Esophagus squamous epithelium (tissue), 5 donors: ENCODE measurements at places on chromosomes 7 and 10.

GRCh38 chr7:131145026-131145425 is 182.7 kb upstream of the MKLN1 start:
- no peak for DNase-seq
- no peak overlapping the region for H3K4me3 ChIP-seq
- H3K36me3 ChIP-seq: no peaks in the 10 kb centered on the region
- H3K27ac ChIP-seq: no peak overlapping the region
- H3K4me1 ChIP-seq: no peaks in the 10 kb centered on the region

DNA sequence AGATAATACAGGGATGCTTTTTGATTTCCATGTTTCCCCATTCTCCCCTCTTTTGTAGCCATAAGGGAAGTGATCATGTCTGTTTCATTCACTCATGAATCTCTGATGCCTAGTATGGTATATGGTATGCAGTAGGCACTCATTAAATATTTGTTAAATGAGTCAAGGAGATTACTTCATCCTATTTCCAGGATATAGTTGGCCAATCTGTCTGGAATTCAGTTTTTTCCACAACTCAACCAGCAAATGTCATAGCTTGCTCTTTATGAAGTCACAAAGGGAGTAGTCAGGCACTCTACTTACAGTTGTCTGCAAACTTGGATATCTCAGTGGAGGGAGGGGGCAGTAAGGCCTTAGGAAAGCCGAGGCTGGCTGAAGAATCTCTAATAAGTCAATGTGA is 853.6 kb downstream of the LRMDA start:
- no peak for DNase-seq
- H3K27me3 ChIP-seq: no peaks in the 10 kb centered on the region
- no peaks in the 10 kb centered on the region for H3K36me3 ChIP-seq

DNA sequence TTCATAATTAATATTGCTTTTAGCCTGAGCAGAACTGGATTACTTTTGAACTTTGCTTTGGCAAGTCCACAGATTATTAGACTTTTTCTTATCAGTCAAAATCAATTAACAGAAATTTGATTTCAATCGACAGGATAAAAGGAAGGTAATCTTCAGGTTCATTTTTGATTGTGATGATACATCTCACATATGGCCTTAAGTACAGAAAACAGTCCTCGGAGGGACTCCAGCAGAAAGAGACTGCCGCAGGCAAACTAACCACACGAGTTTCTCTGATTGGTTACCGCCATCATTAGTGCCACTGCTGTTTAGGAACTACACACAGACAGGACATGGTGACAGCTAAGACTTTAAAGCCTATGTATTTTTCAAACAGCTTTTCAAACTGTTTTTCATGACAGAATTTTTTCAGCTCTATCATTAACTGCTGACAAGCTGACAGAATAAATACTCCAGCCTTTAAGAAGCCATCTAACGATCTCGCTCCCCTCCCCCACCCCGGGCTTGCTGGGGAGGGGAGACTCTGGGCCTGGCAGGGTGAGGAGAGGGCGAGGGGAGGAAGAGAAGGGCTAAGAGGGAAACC is 668.2 kb downstream of the KCNMA1 start:
- no peak for DNase-seq
- H3K36me3 ChIP-seq: no peaks in the 10 kb centered on the region
- no peak overlapping the region for H3K4me3 ChIP-seq
- no peaks in the 10 kb centered on the region for H3K4me1 ChIP-seq
- no peak overlapping the region for H3K27ac ChIP-seq
- no peaks in the 10 kb centered on the region for H3K27me3 ChIP-seq

- DNase-seq: no peak
- H3K27ac ChIP-seq: no peak overlapping the region
- H3K36me3 ChIP-seq: no peaks in the 10 kb centered on the region
- H3K4me1 ChIP-seq: peaks cover 44% of the 10 kb centered on the region
- H3K27me3 ChIP-seq: no peaks in the 10 kb centered on the region
These were observed 31.5 kb downstream of the ADD3 start for GRCh38 chr10:110039254-110039653.

DNA sequence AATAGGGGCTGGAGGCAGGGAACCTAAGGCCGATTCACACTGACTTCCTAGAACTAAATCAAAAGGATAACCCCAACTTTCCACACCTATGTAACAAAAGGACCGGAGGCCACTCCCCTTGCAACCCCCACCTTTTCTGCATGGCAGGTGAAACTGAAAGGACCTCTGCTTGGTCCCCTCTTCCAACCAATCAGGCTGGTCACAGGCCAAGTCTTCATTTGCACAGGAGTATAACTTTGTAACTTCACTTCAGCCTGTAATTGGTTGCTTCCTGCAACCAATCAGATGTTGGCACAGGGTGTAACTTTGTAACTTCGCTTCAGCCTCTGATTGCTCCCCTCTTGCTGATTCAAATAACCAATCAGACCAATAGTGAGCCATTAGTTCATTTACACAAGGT is 190.0 kb downstream of the FAM107B start:
- DNase-seq: no peak
- H3K4me1 ChIP-seq: peaks cover 9% of the 10 kb centered on the region
- H3K27ac ChIP-seq: no peak overlapping the region
- H3K4me3 ChIP-seq: no peak overlapping the region

- H3K36me3 ChIP-seq: no peaks in the 10 kb centered on the region
- no peaks in the 10 kb centered on the region for H3K4me1 ChIP-seq
- H3K4me3 ChIP-seq: no peak overlapping the region
- no peak for DNase-seq
- H3K27ac ChIP-seq: no peak overlapping the region
These were observed 351.2 kb upstream of the AKR1E2 start for GRCh38 chr10:4474829-4475228.

DNA sequence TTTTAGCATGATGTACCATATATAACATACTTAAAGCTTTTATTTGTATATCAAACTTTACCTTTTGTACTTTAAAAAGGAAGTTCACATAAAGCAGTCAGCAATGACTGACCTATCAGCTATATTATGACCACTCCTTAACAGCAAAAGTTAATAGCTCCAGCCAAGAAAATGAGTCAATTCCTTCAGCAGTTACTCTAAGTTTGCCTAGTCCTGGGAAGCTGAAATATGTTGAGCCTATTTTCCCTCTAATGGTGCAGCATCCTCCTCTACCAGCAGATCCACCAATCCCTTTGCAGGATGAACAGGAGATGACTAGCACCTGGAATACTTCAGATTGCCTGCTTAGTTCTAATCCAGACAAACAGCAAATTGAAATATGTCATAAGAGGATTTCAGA is 64.2 kb downstream of the CUL2 start:
- no peaks in the 10 kb centered on the region for H3K4me1 ChIP-seq
- no peak overlapping the region for H3K4me3 ChIP-seq
- no peaks in the 10 kb centered on the region for H3K27me3 ChIP-seq
- no peak for DNase-seq
- no peak overlapping the region for H3K27ac ChIP-seq

- H3K27ac ChIP-seq: no peak overlapping the region
- no peaks in the 10 kb centered on the region for H3K4me1 ChIP-seq
- DNase-seq: no peak
- no peaks in the 10 kb centered on the region for H3K36me3 ChIP-seq
- no peak overlapping the region for H3K4me3 ChIP-seq
These were observed 305.0 kb upstream of the ZNF32 start for GRCh38 chr10:43953672-43954071.

DNA sequence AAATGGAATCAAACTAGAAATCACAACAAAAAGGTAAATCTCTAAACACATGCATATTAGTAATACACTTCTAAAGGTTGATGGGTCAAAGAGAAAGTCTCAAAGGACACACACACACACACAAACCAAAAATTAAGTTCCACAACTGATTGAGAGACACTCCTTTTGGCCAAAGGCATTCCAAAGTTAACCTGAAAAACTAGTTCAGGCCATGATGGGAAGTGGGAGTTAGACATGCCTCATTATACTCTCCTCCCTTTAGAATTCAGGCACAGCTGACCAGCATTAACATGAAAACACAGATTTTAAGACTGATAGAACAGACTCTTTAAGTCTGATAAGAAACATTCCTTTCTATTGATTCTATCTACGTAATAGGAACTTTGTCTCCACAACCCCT is 332.4 kb upstream of the IGFBP3 start:
- no peak overlapping the region for H3K4me3 ChIP-seq
- H3K27ac ChIP-seq: no peak overlapping the region
- DNase-seq: no peak
- no peaks in the 10 kb centered on the region for H3K27me3 ChIP-seq
- H3K4me1 ChIP-seq: peaks cover 5% of the 10 kb centered on the region
- H3K36me3 ChIP-seq: no peaks in the 10 kb centered on the region

- H3K36me3 ChIP-seq: no peaks in the 10 kb centered on the region
- no peaks in the 10 kb centered on the region for H3K4me1 ChIP-seq
- H3K4me3 ChIP-seq: no peak overlapping the region
These were observed 16.0 kb downstream of the CYP3A43 start for GRCh38 chr7:99843808-99844207.

DNA sequence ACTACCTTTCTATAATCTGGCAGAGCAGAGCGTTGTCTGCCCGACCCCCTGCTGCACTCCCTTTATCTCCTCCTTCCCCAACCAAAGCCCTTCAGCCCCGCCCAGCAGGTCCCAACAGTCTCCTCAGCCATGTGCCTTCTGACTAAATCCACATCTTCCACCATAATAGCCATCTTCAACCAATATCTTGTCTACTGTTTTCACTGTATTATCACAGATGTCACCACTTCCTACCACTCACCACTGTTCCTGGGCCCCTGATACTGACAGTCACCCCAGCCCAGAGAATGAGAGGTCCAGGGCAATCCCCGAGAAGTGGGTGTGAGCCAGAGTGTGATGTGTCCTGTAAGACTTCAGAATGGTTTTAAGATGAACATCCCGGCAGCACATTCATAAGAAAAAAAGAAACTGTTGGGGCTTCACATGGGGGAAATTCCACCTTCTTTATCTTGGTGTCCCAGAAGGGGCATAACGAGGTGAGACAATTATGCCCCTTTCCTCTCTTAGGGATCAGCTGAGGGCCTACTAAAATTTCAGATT is 25.3 kb downstream of the CCDC6 start:
- H3K4me1 ChIP-seq: peaks cover 77% of the 10 kb centered on the region
- no peaks in the 10 kb centered on the region for H3K36me3 ChIP-seq
- DNase-seq: no peak

- no peaks in the 10 kb centered on the region for H3K27me3 ChIP-seq
- H3K27ac ChIP-seq: no peak overlapping the region
- H3K36me3 ChIP-seq: no peaks in the 10 kb centered on the region
These were observed 21.8 kb upstream of the HIBADH start for GRCh38 chr7:27684491-27684890.

- H3K27me3 ChIP-seq: no peaks in the 10 kb centered on the region
- no peak overlapping the region for H3K4me3 ChIP-seq
- H3K36me3 ChIP-seq: no peaks in the 10 kb centered on the region
- no peak overlapping the region for H3K27ac ChIP-seq
- no peak for DNase-seq
- H3K4me1 ChIP-seq: peaks cover 8% of the 10 kb centered on the region
These were observed 1.5 kb downstream of the GRM3 start for GRCh38 chr7:86645225-86645608.

GRCh38 chr7:69516238-69516820 is 81.9 kb upstream of the AUTS2 start:
- no peak for DNase-seq
- H3K27ac ChIP-seq: no peak overlapping the region
- H3K36me3 ChIP-seq: no peaks in the 10 kb centered on the region
- no peaks in the 10 kb centered on the region for H3K27me3 ChIP-seq
- no peak overlapping the region for H3K4me3 ChIP-seq

DNA sequence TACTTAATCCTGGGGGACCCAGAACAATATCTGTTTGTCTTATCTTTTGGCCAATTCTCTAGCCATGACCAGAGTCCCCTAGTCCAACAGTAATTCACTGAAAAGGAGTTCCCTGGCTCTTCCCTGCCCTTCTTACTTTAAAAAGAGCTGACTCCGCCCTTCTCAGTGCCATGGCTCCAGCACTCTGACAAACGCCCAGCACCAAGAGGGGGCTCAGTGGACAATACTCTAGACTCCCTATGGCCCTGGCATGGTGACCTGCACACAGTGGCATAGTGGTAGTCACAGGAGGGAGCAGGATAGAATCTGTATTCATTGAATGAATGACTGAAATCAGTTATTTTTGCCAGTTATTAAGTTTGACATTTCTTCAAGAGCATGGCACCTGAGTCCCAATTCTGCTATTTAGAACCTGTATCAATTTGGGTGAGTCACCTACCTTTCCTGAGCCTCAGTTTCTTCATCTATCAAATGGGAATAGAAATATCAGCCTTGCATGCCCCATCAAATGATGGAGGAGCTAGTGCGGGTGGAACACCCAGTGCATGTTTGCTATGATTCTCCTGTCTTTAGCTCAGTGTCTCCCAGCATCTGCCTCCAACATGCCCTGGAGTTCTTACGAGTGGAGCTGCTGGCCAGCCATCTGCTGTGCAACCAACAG is 69.4 kb downstream of the CLEC2L start:
- no peak overlapping the region for H3K27ac ChIP-seq
- no peak for DNase-seq
- H3K4me1 ChIP-seq: no peaks in the 10 kb centered on the region
- no peak overlapping the region for H3K4me3 ChIP-seq

GRCh38 chr10:11334436-11334835 is 277.0 kb downstream of the USP6NL start:
- no peak overlapping the region for H3K27ac ChIP-seq
- H3K27me3 ChIP-seq: no peaks in the 10 kb centered on the region
- H3K36me3 ChIP-seq: peaks cover 10% of the 10 kb centered on the region
- DNase-seq: no peak

GRCh38 chr7:141575164-141575563 is 24.0 kb downstream of the AGK start:
- H3K27ac ChIP-seq: no peak overlapping the region
- no peak overlapping the region for H3K4me3 ChIP-seq
- DNase-seq: no peak
- no peaks in the 10 kb centered on the region for H3K4me1 ChIP-seq
- H3K36me3 ChIP-seq: no peaks in the 10 kb centered on the region

GRCh38 chr7:103115771-103116170 is 33.1 kb downstream of the NAPEPLD start:
- H3K4me1 ChIP-seq: no peaks in the 10 kb centered on the region
- H3K27me3 ChIP-seq: no peaks in the 10 kb centered on the region
- H3K27ac ChIP-seq: no peak overlapping the region
- H3K4me3 ChIP-seq: no peak overlapping the region
- H3K36me3 ChIP-seq: no peaks in the 10 kb centered on the region

- DNase-seq: no peak
- no peak overlapping the region for H3K27ac ChIP-seq
- H3K4me1 ChIP-seq: no peaks in the 10 kb centered on the region
- H3K36me3 ChIP-seq: no peaks in the 10 kb centered on the region
These were observed 29.4 kb upstream of the CACNA2D1 start for GRCh38 chr7:82472966-82473365.

- H3K4me1 ChIP-seq: peaks cover 10% of the 10 kb centered on the region
- H3K36me3 ChIP-seq: peaks cover 29% of the 10 kb centered on the region
- H3K4me3 ChIP-seq: no peak overlapping the region
- DNase-seq: no peak
- H3K27me3 ChIP-seq: no peaks in the 10 kb centered on the region
These were observed 187.1 kb downstream of the MLLT10 start for GRCh38 chr10:21721000-21721665.
